ENCODE measurements at places on chromosomes 4 and X.

GRCh38 chr4:90122355-90122748 lies 4.8 kb upstream of the CCSER1 start:
- DNase-seq, result no peak

GRCh38 chrX:149830192-149830873 lies 48.6 kb downstream of the MAGEA9 start:
- peak; percentile 59 for DNase-seq

GRCh38 chr4:89712141-89712540 lies 124.8 kb downstream of the SNCA start:
- DNase-seq, result no peak

DNA sequence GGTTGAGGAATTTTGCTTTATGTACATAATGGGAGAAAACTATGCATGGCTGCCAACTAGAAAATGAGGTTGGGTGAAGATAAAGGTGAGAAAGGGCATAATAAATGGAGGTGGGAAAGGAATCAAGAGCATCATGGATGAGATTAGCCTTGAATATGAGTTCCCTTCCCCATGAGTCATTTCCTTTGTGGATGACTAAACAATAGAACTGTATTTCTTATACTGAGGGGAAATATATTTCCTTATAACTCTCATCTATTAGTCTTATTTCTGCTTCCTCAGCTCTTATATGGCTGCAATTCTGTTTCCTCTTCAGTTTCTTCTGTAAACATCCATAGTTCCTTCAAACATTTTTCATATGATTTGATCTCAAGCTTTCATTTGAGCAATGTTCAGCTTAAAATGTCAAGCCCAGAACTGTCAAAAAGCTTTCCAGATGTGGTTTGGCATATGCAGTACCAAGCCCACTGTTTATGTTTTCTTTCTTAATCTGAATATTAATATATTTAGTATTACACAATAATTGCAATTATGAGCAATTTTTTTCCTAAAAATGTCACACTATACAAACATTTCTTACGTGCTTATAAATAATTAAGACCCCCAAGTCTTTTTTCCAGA lies 100.7 kb upstream of the GRPR start:
- no peak for DNase-seq

- DNase-seq, result no peak
Observed at GRCh38 chr4:70399319-70399718, 1.6 kb downstream of the OPRPN start.

GRCh38 chr4:141455651-141456050 lies 180.7 kb upstream of the IL15 start:
- no peak for DNase-seq

DNA sequence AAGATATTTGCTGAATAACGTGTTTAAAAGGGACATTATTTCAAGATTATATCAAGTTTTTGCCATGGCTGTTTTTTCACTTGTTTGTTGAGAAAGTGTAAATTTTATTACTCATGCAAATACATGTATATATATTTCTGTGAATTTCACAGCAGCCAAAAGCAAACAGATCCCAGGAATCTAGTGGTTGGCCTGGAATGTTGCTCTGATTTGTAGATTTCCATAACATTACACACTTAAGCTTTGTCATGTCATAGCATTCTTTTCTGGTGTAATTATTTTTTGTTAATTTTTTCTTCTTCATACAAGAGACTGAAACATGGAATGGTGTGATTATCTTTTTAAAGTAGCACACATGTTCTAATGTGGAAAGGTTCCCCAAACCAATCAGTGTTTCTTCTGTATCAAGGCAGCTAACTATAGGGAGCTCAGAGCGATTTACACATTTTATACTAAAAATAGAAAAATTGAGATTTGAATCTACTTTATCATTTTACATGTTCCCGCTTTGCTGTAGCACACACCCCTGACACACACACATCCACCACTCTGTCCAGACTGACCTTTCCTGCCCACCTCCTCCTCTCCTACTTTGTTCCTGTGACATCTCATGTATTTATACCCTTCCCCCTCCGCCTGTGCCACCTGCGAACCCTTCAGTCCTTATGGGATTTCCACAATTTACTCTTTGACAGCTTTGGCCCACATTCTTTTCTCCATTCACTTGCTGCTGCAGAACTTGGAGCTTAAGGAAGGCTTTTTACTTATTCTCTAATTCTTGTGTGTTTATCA lies 20.3 kb downstream of the RUFY3 start:
- DNase-seq, result no peak

- no peak for DNase-seq
Observed at GRCh38 chr4:508675-509638, 9.9 kb downstream of the PIGG start.

DNA sequence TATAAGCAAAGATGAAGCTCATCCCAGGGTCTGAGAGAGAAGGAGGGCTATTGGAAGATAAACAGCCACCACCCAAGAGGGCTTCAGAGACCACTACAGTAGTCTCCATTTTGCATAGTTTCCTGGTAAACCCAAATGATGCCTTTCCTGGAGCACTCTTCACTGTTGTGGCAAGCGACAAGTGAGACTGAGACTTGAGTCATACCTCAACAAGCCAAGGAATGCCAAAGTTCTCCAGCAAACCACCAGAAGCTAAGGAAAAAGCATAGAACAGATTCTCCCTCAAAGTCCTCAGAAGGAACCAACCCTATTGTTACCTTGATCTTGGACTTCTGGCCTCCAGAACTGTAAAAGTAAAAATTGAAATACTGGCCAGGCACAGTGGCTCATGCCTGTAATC lies 65.9 kb downstream of the LARP7 start:
- DNase-seq, result no peak

GRCh38 chr4:173502282-173502681 lies 27.7 kb downstream of the HAND2 start:
- DNase-seq, result no peak

DNA sequence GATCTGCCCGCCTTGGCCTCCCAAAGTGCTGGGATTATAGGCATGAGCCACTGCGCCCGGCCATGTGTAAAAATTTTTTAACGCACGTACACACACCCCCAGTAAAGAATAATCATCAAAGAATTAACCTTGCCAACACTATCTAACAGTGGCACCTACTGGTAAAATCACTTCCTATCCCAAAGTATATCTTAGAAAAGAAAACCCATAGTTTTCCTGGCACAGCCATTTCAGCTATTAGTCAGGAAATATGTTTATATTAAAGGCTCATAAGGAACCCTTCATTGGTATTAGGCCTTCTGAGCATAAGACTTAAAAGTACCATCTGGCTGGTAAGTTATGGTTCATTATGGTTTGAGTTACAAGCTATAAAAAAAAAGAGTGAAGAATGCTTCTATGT lies 14.1 kb downstream of the S100G start:
- no peak for DNase-seq

DNA sequence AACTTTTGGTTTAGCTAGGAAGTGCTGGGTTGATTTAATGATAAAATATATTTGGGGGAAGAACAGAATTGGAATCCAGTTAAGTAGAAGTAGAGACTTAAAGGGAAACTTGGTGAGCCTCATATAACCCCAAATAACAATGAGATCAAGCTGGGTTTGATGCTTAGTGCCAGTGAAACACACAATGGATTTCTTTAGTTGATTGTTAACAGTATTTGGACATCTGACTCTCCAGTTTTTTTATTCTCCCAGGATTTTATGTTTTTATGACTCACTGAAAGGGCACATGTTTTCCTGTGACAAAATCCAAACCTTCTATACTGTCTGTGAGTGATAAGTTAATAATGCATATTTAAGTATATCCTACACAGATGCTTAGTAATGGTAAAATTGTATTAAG lies 2.7 kb upstream of the NEUROG2 start:
- DNase-seq, result no peak

DNA sequence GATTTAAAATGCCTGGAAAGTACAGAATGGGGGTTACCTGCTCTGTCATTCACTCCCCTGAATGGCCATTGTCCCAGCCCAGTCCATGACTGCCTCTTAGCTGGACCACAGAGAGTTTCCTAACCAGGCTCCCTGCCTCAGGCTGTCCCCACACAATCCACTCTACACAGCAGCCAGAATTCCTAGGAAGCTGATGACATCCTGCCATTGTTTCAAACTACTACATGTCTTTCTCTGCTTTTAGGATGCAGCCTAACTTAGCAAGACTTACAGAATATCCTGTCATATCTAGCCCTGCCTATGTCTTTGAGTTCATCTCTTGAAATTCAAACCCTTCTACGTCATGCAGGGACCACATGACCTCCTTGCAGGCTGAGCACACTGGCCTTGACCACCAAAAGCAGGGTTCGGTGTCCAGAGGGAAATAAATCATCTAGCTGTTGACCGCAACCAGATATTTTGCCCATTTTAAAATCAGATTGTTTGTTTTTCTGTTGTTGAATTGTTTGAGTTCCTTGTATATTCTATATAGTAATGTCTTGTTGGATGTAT lies 16.1 kb upstream of the CRMP1 start:
- no peak for DNase-seq

DNA sequence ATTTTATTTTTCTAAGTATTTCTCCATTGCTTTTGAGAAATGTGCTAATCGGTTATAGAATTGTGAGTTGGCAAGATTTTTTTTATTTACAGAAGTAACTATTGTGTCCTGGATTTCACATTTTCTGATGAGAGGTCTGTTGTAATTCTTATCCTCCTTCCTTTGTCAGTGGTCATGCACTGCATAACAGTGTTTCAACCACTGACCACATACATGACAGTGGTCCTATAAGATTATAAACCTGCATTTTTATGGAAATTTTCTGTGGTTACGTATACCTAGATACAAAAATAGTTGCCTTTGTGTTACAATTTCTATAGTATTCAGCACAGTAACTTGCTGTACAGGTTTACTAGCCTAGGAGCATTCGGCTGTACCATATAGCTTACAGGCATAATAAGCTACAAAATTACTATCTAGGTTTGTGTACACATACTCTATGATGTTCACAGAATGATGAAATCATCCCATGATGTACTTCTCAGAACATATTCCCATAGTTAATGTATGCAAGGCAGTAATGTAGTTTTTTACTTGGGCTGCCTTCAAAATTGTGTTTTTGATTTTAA lies 47.8 kb downstream of the APELA start:
- DNase-seq, result no peak

DNA sequence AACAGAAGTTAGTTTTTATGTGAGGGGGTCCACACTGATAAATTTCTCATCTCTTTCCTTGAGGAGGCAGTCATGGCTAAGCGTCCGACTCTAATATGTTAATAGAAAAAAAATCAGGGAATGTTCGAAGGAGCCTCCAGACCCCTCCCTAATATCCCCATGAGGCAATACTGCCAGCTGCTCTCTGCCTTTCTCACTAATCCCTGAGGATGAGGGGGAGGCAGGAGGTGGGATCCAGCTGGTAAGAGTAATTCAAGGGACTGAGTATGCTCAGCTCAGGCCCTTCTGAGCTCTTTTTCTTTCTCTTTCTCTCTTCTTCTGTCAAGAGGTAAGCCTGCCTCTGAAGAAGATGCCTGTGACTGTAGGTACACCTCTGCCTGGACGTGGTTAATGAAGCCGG lies 51.7 kb downstream of the PIR start:
- no peak for DNase-seq

GRCh38 chr4:165288639-165289422 lies 38.6 kb upstream of the MSMO1 start:
- DNase-seq, result no peak

DNA sequence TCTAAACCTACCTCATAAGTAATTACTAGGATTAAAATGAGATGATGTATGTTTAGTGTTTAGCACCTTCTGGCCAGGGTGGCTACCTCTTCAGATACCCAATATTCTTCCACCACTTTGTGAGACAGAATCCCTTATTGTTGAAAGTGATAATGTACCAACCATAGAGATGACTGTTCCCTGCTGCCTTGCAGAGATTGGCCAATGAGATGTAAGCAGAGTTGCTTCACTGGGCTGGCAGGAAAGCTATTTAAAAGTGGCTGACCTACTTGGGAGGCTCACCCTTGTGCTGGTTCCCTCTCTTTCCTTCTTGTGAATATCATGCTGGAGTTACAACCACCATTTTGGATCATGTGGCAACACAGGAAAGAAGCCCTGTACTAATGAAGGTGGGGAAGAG lies 58.9 kb downstream of the TMEM154 start:
- no peak for DNase-seq

DNA sequence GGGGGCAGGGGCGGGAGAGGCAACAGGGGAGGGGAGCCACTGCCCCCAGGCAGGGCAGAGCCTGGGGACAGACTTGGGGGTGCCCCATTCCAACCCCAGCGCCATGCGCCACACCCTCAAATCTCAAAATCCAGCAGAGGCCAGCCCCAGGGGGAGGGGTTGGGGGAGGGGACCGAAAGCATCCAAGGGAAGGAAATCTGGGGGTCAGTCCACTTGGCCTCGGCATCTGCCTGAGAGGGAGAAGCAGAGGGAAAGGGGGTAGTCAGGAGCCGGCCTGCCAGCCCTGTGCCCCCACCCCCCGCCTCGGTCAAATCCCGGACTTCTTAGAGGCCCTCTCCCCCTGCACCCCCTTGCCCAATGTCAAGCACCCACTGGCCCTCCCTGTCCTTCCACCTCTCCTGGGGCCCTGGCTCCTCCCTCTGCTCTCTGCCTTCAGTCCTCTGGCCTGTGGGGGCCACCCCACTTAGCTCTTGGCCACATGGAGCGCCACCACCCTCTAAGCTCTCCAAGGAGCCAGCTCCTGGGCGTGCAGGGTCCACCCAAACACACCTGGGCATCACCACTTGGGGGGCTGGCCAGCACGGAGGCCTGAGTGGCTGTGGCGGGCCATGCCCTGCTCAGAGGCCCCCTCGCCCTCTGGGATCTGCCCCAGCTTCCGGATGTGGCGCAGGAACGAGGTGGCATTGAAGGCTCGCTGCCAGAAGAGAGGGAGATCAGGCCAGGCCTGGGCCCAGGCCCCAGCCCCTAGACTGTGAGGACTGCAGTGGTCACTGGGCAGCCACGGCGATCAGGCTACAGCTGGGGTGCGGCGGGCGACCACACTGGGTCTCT lies 3.5 kb downstream of the PNCK start:
- DNase-seq, result no peak

GRCh38 chr4:181301735-181302710 lies 941.2 kb upstream of the TENM3 start:
- no peak for DNase-seq

GRCh38 chr4:112379306-112379705 lies 82.1 kb downstream of the ALPK1 start:
- DNase-seq, result no peak

- no peak for DNase-seq
Observed at GRCh38 chr4:85953651-85954018, 406.2 kb downstream of the MAPK10 start.

DNA sequence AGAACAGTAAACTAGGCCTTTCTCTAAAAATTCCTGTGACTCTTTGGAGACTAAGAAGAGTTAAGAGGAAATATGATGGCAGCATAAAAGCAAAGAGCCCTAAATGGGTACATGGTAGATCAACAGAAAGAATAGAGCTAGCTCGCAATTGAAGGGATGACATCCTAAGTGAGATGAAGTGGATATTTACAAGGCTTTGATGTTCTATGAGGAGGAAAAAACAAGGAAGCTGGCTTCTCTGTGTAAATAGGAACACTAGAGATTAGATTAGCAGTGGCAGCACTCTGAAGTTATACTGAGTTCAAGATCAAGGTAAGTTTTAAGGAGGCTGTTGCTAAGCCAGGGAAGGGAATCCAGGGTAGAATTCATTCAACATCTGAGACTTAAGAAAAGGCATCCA lies 73.1 kb upstream of the MBNL3 start:
- no peak for DNase-seq

Measured in stimulated activated effector memory CD8-positive, alpha-beta T cell treated with anti-CD3 and anti-CD28 coated beads, Interleukin-12 subunit alpha, Interleukin-12 subunit beta, amount 100 ng/mL, for 72 hours (primary cell).